ENCODE measurements at places on chromosomes 5 and 9. TPM values are rescaled to one million over a fixed set of nuclear protein-coding genes. Genes with fewer than 3 reads are reported as not detected.
A peak's percentile ranks its signal among the peaks of the same experiment; 100 is the strongest.

The MEF2C gene
- 6.0 TPM for polyA plus RNA-seq

DNA sequence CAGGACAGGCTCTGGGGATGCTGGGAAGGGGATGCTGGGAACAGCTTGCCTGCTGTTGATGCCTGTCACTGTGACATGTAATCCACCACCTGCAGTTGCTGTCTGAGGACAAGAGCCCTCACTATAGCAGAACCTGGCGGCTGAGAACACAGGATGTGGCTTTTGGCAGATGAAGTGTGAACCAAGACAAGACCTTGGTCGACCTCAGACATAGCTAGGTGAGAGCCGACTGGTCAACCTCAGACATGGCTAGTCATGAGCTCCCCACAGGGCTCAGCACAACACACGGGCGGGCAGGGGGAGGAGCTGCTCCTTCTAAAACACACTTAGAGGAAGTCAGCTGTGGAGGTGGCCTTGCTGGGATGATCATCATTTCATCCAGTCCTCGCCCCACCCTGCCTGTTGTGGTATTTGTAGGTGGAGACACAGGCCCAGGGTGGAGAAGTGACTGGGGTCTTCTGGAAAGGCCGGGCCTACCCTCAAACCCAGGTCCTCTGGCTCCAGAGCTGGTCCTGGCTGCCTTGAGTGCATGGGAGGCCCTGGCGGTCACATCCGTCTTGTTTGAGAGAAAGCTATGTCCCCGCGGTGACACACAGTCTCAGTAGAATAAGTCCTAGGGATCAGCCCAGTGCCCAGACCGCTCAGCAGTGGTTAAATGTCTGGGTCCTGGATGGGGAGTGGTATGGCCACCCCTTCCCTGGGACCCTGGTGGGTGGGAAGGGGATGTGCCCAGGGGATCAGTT lies 6.1 kb downstream of the SUSD3 start:
- no peak overlapping the region for H3K27ac ChIP-seq
- H3K27me3 ChIP-seq: no peaks in the 10 kb centered on the region
- H3K36me3 ChIP-seq: no peaks in the 10 kb centered on the region
- no peak for DNase-seq
- H3K4me3 ChIP-seq: no peak overlapping the region

- no peak for DNase-seq
- H3K27me3 ChIP-seq: no peaks in the 10 kb centered on the region
- H3K4me1 ChIP-seq: peaks cover 3% of the 10 kb centered on the region
- no peaks in the 10 kb centered on the region for H3K36me3 ChIP-seq
Measured at GRCh38 chr5:31124026-31124425, 69.5 kb upstream of the CDH6 start.

The CDH10 gene
- polyA plus RNA-seq: 3.9 TPM

DNA sequence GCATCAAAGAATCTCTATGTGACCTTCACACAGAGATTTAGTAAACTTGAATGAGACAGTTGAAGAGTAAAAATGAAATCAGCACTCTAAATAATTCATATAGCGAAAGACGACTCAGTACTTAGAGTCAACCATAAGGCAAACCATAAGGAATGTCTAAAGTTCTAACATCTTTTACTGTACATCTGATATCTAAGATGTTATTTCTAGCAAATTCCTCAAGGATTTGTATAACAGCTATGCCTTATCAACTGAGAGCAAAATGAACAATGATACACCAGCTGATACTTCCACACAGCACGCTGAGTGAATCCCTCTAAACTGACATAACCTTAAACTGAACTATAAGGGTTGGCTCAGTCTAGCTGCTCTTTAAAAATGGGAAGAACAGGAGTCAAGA lies 760.3 kb downstream of the EFNA5 start:
- no peaks in the 10 kb centered on the region for H3K36me3 ChIP-seq
- no peak for DNase-seq
- H3K4me3 ChIP-seq: no peak overlapping the region
- H3K27ac ChIP-seq: no peak overlapping the region

- H3K27ac ChIP-seq: no peak overlapping the region
- H3K4me1 ChIP-seq: no peaks in the 10 kb centered on the region
- DNase-seq: no peak
- no peaks in the 10 kb centered on the region for H3K36me3 ChIP-seq
- no peak overlapping the region for H3K4me3 ChIP-seq
Measured at GRCh38 chr9:84698323-84698722, 28.8 kb downstream of the NTRK2 start.

The PTPN3 gene
- polyA plus RNA-seq: 7.7 TPM

GRCh38 chr9:2403701-2404100 lies 217.9 kb upstream of the VLDLR start:
- H3K4me3 ChIP-seq: no peak overlapping the region
- H3K27ac ChIP-seq: no peak overlapping the region
- H3K36me3 ChIP-seq: no peaks in the 10 kb centered on the region
- no peaks in the 10 kb centered on the region for H3K27me3 ChIP-seq
- H3K4me1 ChIP-seq: no peaks in the 10 kb centered on the region
- no peak for DNase-seq

DNA sequence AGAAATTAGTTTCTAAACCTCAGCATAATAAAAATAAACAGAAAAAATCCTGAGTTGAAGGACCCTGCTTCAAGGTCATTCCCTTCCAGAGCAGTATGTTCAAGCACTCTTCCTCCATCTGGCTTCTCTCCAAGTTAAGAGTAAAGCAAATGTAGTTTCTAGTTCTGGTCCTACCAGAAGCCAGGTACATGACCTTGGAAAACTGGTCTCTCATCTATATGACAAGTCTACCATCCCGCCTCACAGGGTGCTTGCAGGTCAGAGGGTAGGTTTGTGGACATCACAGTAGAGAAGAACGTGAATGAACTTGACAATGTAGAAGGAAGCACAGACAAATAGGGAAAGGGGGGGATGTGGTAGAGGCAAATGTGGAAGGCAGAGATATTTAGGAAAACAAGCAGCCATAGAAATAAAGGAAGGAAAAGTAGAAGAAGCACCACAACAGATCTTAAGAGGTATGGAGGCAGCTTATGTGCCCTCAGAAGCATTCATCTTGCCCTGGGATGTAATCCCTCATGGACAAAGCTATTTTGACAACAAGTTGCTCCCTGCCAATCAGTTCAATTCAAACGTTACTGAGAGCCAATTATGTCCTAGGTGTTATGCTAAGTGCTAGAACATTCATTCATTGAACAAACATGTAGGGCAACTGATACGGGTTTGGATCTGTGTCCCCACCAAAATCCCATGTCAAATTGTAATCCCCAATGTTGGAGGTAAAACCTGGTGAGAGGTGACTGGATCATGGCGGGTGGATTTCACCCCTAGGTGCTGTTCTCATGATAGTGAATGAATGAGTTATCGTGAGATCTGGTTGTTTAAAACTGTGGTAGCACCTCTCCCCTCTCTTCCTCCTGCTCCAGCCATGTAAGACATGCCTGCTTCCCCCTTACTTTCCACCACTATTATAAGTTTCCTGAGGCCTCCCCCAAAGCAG lies 23.7 kb upstream of the CTNNAL1 start:
- peaks cover 2% of the 10 kb centered on the region for H3K4me1 ChIP-seq
- H3K4me3 ChIP-seq: no peak overlapping the region
- H3K27ac ChIP-seq: peak overlapping the region; percentile 1

The HNRNPA0 gene
- 15.8 TPM for polyA plus RNA-seq

GRCh38 chr5:168531987-168532864 lies 3.1 kb downstream of the FBLL1 start:
- H3K27me3 ChIP-seq: peaks cover 19% of the 10 kb centered on the region
- H3K4me1 ChIP-seq: no peaks in the 10 kb centered on the region
- H3K4me3 ChIP-seq: no peak overlapping the region
- DNase-seq: no peak
- no peak overlapping the region for H3K27ac ChIP-seq

DNA sequence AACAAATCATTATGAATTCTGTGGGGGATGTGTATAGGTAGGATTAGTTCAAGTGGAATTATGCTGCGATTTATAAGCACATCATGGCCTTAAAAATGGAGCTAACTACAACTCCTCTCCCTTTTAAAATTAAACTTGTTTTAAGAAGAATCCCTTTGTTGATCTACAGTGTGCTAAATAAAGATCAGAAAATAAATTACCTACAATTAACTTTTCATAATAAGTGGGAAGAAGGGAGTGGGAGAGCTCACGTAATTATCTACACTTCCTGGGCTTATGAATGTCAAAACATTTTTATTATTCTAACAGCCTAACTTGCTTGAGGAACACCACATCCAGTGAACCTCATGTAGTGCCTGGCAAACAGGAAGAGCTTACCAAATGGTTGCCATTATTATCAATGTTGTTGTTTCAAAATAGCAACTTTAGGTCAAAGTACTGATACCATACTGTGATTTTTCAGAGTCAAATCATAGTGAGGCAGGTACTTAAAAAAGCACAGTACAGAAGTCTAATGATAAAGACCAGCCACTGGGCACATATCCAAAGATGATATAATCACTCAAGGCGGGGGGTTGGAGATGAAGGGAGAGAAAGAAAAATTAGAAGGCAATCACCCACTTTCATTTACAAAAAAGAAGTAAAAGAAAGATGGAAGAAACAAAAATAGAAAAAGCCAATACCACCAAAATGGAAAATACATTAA lies 174.0 kb downstream of the RAPGEF6 start:
- H3K27me3 ChIP-seq: no peaks in the 10 kb centered on the region
- no peak overlapping the region for H3K4me3 ChIP-seq
- no peak for DNase-seq

The TMEM252 gene
- polyA plus RNA-seq: 0.41 TPM

DNA sequence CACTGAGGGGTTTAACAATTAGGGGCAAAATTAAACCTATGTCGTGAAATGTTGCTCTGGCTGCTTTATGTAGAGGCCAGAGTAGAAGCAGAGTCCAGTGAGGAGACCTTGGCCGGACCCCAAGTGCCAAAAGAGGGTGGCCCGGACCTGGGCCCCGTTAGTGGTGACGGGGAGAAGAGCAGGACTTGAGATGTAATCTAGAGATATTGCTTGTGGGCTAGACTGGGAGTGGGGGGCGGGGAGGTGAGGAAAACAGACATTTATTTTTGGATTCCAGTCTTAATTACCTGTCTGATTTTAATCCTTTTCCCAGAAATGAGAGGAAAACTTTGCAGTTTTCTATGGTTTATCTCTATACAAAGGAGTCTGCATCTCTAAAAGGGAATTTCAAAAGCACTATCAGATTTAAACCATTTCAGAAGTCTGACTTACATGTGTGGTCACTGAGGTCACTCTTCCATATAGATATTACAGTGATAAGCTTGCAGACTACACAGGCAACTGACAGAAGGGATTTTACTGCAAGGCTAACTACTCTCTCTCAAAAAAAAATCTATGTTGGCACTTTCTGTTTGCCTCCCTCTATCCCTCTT lies 108.1 kb downstream of the MED27 start:
- no peak for DNase-seq
- H3K27me3 ChIP-seq: no peaks in the 10 kb centered on the region
- H3K4me1 ChIP-seq: peaks cover under 1% of the 10 kb centered on the region
- no peaks in the 10 kb centered on the region for H3K36me3 ChIP-seq

GRCh38 chr5:179568721-179569120 lies 18.4 kb downstream of the RUFY1 start:
- H3K27ac ChIP-seq: no peak overlapping the region
- H3K4me3 ChIP-seq: no peak overlapping the region
- no peaks in the 10 kb centered on the region for H3K27me3 ChIP-seq
- no peaks in the 10 kb centered on the region for H3K4me1 ChIP-seq
- H3K36me3 ChIP-seq: no peaks in the 10 kb centered on the region

The TMC1 gene
- polyA plus RNA-seq: not detected

GRCh38 chr5:100799166-100799565 lies 103.9 kb downstream of the ST8SIA4 start:
- H3K36me3 ChIP-seq: no peaks in the 10 kb centered on the region
- H3K4me3 ChIP-seq: no peak overlapping the region
- no peak for DNase-seq
- H3K4me1 ChIP-seq: no peaks in the 10 kb centered on the region
- no peak overlapping the region for H3K27ac ChIP-seq

DNA sequence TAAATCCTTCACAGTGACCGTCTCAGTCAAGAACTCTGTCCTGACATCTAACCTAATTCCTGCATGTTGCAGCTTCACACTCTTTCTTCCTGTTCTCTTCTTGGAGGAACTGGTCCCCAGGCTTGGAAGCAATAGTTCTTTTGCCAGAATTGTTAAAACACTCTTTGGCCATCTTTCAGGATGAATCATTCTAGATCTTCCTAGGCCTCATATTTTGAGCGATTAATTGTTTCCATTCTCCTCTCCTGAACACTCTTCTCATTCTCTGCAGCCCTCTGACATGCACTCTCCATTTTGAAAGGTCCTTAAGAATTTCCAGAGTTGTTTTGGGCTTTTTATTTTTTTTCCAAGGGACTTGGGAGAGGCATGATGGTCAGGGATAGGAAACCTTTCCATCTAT lies 85.8 kb downstream of the FAM114A2 start:
- no peak overlapping the region for H3K27ac ChIP-seq
- H3K4me1 ChIP-seq: no peaks in the 10 kb centered on the region
- DNase-seq: no peak
- no peaks in the 10 kb centered on the region for H3K27me3 ChIP-seq

The ARL14EPL gene
- polyA plus RNA-seq: not detected

- H3K4me3 ChIP-seq: no peak overlapping the region
- no peaks in the 10 kb centered on the region for H3K36me3 ChIP-seq
- H3K27me3 ChIP-seq: no peaks in the 10 kb centered on the region
- H3K27ac ChIP-seq: no peak overlapping the region
Measured at GRCh38 chr9:88826771-88827181, 164.5 kb upstream of the S1PR3 start.

The ZNF366 gene
- polyA plus RNA-seq: not detected

- DNase-seq: no peak
- no peaks in the 10 kb centered on the region for H3K36me3 ChIP-seq
- no peaks in the 10 kb centered on the region for H3K27me3 ChIP-seq
- no peaks in the 10 kb centered on the region for H3K4me1 ChIP-seq
Measured at GRCh38 chr5:172064766-172065165, 58.3 kb upstream of the FBXW11 start.

Measured in hepatocyte (in vitro differentiated cells).